Right cardiac atrium (tissue), 5 donors: ENCODE measurements at places on chromosomes 2 and 18.

GRCh38 chr18:59881728-59882656 lies 17.8 kb upstream of the PMAIP1 start:
- DNase-seq, result no peak

- DNase-seq, result peak; percentile 69
Observed at GRCh38 chr2:42048299-42049220, 739 bp downstream of the PKDCC start.

DNA sequence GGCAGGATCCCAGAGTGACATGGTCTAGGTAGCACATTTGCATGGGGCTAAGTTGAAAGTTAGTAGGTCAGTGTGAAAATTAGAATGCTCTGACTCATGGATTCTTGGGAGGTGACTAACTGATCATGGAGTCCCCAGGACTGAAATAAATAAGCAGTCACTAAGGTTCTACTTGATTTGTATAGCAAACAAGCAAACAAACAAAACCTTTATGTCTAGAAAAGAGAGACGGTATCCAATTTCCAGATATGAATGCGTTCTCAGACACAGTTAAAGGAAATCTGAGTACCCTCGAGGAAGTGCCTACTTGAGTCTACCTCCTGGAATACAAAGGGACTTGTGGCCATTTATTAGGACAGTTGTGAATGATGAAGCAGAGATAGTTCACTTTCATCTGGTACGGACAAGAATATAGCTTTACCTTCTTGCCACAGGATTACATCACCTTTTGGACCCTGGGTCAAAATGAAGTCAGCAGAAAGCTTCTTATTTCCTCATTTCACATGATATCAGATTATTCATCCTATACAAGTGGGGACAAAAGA lies 54.3 kb upstream of the AGPS start:
- no peak for DNase-seq

DNA sequence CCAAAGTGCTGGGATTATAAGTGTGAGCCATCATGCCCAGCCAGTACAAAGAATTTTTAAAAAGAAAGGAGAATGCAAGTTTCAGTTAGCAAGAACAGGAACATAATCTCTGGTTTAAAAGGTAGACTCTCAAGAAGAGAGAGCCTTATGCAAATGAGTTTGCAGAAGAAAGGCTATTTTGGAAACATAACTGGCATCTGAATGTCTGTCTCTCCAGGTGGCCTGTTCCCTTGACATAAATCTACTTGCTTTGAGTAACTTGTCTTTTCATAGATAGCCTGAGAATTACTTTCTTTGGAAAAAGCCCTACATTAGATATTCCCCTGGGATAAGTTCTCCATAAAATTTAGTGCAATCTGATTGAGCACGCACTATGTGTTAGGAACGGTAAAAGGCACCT lies 109.6 kb downstream of the ICOS start:
- no peak for DNase-seq

DNA sequence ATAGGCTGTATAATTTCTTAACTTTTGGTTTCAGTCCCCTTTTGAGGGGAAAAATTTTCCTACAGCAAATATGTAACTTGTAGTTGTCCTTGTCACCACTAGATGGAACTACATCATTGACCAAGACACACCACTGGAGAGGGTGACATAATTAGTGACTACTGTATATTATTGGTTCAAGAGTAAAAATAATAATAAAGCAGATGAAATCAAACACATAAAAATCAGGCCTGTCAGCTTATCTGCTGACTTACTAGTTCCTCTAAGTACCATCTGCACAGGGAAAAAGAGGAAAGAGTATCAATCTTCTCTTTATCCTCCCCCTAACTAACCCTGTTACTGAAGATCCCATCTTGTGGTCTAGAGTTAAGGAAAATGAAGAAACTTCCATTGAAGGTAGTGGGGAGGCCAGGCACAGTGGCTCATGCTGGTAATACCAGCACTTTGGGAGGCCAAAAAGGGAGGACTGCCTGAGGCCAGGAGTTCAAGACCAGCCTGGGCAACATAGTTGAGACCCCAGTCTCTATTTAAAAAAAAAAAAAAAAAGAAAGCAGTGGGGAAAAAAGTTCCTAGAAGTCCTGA lies 29.6 kb upstream of the ENOSF1 start:
- DNase-seq, result no peak

DNA sequence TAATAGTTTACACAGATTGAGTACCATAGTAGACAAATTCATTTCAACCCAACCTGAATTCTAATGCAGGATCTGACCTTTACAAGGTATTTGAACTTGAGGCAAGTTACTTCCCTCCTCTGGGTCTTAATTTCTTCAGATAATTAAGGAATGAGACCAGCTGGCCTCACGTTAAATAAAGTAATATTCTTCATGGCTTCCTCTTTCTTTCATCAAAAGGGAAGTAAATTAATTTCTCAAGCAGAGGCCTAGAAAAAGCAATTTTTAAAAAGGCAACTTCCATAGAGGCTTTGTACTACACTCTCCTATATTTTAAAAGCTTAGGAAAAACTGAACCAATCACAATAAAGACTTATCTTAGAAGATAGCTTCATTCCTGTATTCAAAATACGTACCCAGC lies 109.2 kb downstream of the EXOC6B start:
- no peak for DNase-seq

DNA sequence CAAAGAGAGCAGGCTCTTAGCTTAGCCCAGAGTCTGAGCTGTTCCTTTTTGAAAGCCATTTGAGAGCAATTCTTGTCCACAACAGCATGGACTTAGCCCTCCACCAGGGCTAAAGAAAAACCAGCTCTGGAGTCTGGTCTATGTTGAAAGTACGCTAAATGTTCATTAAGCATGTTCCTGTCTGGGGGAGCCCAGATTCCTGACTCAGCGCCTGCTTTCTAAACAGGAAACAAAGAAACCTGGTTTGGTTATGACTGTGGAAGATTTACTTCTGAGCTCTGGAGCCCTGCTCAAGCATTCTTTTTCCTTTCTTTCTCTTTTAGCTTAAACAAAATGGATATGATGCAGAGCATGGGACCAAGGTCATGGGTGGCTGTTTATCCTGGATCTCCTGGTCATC lies 279.8 kb downstream of the RBM43 start:
- no peak for DNase-seq

- no peak for DNase-seq
Observed at GRCh38 chr18:32446780-32447179, 23.9 kb downstream of the GAREM1 start.

- peak; percentile 56 for DNase-seq
Observed at GRCh38 chr2:128327180-128327964, 8.7 kb upstream of the HS6ST1 start.

- DNase-seq, result no peak
Observed at GRCh38 chr2:160460333-160460731, 33.3 kb downstream of the RBMS1 start.

- no peak for DNase-seq
Observed at GRCh38 chr2:126392889-126393288, 263.1 kb upstream of the GYPC start.

GRCh38 chr2:203758841-203759689 lies 52.6 kb downstream of the CD28 start:
- DNase-seq, result no peak

- DNase-seq, result no peak
Observed at GRCh38 chr2:15041429-15041837, 408.9 kb downstream of the LRATD1 start.

GRCh38 chr2:212727751-212728150 lies 189.1 kb upstream of the ERBB4 start:
- no peak for DNase-seq

- no peak for DNase-seq
Observed at GRCh38 chr18:58603375-58604067, 25.4 kb downstream of the ALPK2 start.

DNA sequence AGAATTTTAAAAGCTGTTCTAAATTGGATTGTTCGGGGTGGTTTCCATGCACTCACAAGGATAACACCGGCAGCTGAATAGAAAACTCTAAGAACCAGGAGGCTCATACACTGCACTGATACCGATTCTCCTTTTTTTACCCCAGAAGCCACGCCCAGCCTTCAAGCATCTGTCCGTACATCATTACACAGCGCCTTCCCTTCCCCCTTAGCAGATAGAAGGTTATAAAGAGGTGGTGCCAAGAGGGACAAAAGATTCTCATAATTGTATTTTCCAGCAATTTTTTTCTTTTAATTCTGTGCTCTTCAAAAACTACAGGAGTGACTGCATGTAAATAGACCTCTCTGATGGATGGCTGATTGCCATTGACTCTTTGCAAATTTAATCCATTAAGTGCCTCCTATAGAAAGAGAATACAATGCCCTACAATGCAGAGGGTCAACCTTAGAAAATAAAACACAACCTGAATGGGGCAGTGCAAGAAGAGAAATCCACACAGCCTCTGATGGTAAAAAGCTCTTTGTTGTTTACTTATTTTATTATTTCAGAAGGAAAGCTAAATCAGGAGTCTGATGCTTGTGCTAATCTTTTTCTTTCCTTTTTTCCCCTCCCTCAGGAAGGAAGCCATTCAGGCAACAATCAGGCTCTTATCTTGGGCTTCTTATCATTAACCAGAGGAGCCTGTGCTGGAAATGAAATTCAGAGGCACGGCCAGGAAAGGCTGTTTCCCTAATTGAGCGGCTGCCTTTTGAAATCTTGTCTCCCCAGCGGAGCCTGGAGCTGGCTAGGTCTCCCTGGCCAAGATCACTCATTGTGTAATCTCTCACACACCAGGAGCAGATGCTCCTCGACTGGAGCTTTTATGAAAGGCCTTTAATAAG lies 198.9 kb upstream of the NABP1 start:
- peak; percentile 74 for DNase-seq

- no peak for DNase-seq
Observed at GRCh38 chr2:100945930-100946607, 56.0 kb upstream of the RPL31 start.

DNA sequence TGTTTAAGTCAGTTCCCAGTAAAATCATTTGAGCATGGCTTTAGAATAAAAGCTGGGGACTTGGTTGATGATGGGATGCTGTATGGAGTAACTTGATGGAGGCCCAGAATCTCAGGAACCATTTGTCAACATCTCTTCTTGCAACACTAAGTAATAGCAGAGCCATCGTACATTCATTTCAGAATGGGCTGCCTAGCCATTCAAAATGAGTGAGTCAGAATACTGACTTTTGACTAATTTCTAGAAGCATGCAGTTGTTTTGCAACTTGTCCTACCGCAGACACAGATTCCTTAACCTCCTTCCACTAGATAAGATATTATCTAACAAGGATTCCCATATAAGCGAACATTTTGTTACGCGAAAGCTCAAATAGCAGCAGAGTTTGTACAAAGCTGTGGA lies 229.5 kb downstream of the CNTNAP5 start:
- DNase-seq, result no peak

GRCh38 chr2:98884658-98885057 lies 51.4 kb downstream of the CRACDL start:
- no peak for DNase-seq

GRCh38 chr2:206823178-206823577 lies 57.8 kb downstream of the FASTKD2 start:
- DNase-seq, result no peak

DNA sequence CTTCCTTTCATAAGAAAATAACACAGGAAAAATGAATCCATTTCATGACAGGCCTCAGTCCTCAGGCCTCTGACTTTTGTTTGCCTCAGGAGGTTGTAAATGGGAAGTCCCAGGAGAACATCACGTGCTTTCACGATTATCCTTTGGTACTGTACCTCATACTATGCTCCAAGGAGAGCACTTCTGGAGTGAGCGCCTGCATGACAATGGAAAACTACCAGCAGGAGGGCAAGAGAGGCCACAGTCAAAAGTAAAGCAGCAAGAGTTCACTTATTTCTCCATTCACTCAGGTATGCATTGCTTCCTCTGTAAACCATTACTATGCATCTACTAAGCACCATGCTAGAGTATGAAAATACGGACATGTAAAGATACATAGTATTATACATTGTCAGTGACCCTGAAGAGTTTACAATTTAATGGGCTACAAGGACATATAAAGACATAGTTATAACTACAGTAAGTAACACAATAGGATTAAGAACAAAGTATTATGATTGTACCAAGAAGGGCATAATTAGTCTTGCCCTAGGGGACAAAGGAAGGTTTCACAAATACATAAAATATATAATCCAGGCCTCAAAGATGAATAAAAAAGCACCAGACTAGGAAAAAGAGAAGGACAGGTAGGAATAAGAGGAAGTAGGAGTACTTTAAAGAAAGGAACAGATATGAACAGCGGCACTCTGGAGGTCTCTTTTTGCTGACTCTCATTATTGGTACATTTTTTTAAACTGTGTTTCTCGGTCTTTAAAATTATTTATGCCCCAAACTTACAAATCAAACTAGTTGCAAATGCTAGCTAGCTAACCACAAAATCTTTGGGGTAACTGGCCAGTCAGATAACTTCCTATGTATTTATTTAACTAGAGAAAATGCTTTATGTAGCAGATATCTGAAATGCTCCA lies 806.7 kb downstream of the NRXN1 start:
- DNase-seq, result no peak
